ENCODE measurements at places on chromosomes 5 and 9.

DNA sequence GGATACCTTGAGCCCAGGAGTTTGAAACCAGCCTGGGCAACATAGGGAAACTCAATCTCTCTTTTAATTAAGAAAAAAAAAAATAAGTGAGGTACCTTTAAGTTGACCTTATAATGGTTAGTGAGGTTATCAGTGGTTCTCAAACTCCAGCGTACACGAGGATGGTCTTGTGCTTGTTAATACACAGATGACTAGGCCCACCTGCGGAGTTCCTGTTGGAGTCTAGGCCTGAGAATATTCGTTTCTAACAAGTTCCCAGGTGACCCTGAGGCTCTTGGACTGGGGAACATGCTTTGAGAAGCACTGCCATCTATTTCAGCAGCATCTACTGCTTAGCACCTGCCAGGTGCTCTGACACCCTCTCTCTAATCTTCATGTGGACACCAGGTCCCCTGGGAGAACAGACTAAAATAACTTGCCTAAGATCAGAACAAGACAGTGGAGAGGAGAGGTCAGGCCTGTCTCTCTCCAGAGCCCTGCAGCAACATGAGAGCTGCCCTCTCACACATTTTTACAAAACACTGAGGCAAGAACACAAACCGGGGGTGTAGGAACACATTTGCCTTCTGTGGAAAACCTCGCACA is 24.6 kb downstream of the TLE1 start:
- no peak for DNase-seq

DNA sequence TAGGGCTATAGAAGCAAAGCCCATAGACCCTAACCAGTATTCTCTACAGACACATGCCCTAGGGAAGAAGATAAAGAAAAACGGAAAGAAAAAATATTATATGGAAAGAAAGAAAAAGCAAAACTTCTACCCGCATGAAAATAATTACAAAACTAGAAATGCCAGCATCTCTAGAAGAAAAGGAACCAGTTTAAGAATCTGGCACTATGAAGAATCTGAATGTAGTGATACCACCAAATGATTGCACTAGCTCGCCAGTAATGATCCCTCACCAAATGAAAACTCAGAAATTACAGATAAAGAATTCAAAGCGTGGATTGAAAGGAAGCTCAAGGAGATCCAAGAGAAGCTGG is 341.9 kb upstream of the GRIA1 start:
- DNase-seq, result no peak

- no peak for DNase-seq
Observed at GRCh38 chr5:75189353-75189752, 47.3 kb downstream of the ANKRD31 start.

- no peak for DNase-seq
Observed at GRCh38 chr5:17278931-17279330, 61.5 kb downstream of the BASP1 start.

- DNase-seq, result no peak
Observed at GRCh38 chr9:133643978-133644760, 8.0 kb downstream of the DBH start.

GRCh38 chr9:75229605-75230332 is 141.5 kb downstream of the OSTF1 start:
- no peak for DNase-seq

DNA sequence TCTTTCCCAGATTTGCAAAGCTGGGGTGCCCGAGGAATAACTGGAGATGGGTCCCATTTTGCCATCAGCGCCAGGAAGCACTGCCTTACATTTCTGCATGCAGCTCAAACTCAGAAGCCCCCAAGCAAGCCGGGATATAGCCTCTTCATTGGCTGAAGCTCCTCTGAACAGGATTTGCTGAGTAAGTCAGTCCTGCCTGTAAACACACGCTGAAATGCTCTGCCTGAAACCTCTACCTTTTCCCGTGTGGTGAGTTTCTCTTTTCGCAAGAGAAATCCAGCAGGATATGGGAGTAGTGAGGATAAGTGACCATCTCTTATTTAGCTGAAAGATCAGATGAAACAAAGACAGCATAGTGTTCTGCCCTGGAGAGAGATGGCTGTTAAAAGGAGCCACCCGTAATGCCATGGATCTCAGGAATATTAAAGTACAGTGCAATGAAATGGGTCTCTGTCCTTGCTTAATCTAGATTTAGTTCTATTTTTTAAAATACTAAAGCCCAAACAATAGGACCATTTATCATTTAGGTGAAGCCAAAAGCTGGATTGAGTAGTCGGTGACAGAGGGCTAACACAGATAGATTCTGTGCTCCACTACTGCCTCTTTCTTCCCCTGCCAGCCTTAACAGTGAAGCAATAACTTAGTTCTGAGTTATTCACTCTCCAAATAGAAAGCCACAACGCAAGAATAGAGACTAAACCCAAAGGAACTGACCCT is 177.5 kb upstream of the PPP2R2B start:
- DNase-seq, result no peak

DNA sequence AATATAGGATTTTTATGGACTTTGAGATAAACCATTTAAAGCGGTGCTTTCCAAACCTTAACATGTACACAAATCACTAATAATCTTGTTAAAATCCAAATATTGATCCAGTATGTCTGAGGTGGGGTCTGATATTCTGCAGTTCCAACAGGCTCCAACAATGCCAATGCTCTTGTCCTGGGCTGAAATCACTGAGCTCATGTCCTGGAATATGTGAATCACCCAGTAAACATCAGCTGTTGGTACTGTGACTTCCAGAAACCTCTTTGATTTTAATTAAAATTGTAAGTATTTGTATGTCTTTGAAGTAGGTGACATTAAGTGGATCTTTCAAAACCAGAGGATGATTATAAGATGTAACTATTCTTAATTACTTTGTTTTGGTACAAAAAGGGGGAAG is 52.8 kb upstream of the CAST start:
- DNase-seq, result no peak

GRCh38 chr9:34992376-34992951 is 2.9 kb downstream of the DNAJB5 start:
- DNase-seq, result peak; percentile 92

DNA sequence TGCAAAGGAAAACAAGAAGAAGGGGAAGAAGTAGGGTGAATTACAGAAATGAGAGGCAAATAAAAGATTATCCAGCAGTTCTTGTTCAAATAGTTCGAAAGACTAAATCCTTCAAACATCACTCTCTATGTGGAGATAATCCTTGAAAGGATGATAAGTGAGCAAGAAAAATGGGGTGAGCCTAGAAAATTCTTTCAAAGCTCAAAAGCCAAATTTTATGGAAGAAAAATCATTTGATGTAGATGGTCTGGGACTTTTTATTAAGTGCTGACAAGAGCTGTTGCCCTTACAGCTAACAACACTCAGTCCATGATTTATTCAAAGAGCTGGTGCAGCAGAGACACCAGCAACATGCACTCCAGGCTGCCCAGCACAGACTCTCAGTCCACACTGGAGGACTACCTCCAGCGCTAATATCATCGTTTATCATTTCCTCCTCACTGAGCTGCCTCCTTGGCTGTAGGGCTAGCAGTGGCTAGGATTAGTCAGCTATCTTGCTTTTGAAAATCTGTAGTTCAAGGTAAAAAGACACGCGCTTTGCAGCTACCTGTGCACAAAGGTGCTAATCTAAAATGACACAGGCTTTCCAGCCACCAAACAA is 264.8 kb upstream of the KIF2A start:
- no peak for DNase-seq

GRCh38 chr9:86940774-86941173 is 6.5 kb downstream of the GAS1 start:
- DNase-seq, result no peak

- no peak for DNase-seq
Observed at GRCh38 chr5:94700592-94700991, 82.1 kb downstream of the SLF1 start.

GRCh38 chr5:16108418-16108817 is 71.2 kb downstream of the MARCHF11 start:
- DNase-seq, result no peak

DNA sequence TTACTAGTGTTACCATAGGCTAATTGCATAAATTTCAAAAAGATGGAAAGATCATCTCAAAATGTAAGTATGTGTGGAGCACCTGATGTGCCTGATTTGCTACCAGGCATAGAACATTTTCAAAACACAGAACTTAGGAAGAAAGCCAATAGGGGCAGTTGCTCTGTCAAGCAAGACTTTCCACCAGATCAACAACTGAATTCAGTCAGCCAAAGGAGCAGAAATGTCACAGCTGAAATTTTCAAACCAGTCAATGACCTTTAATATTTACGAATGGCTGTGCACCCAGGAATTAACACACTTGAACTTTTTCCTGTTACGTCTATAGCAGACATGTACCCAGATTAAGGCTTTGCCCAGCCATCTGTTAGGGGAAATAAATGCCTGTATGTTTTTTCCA is 452.8 kb upstream of the PTGER4 start:
- no peak for DNase-seq

GRCh38 chr9:16767366-16767765 is 103.1 kb downstream of the BNC2 start:
- DNase-seq, result no peak

DNA sequence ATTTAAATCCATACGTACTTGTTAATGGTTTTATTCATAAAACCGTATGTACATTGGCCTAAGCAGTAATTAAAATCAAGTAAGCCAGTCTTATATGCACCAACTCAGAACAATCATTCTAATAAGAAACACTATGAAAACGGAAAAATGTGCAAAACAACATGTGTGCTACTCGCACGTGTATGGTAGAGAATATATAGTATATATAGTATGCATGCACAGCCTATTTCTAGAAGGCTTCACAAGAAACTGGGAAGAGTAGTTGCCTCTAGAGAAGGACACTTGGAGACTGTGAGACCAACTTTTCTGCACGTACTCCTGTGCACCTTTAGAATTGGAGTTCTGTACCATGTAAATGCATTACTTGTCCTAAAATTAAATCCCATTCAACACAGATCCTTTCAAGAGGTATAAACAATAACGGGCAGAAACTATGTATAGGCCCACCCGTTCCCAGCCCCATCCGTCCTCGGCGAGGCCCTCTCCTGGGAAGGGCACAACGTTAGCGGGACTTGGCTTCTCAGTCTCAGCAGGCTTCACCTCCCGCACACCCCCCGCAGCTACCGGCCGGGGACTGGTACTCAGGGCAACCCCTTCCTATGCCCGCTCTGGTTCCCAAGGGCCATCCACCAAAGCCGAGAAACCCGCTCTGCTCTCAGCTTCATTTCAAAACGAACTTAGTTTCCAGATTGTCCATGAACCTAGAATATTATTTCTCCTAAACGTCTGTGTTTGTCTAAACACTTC is 2.0 kb downstream of the CDC14B start:
- no peak for DNase-seq

- DNase-seq, result no peak
Observed at GRCh38 chr5:126403876-126404275, 19.3 kb upstream of the GRAMD2B start.

DNA sequence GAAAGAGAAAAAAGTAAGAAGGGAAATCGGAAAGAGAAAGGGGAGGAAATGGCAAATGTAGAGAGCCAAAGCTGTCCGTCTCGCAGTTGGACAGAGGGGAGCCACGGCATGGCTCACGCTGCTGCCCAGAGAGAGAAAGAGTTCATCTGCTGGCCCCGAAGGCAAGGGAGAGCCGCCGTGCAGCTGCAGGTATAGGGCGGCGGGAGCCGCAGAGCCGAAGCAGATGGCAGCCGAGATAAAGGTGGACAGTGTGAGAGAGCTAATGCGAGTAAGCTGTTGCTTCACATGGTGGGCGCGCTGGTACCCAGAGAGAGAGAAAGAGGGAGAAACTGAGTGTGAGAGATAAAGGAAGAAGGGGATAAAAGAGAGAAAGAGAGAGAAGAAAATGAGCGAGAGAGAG is 188.4 kb upstream of the PPP1R26 start:
- no peak for DNase-seq

- DNase-seq, result no peak
Observed at GRCh38 chr9:36985061-36985768, 48.9 kb downstream of the PAX5 start.

DNA sequence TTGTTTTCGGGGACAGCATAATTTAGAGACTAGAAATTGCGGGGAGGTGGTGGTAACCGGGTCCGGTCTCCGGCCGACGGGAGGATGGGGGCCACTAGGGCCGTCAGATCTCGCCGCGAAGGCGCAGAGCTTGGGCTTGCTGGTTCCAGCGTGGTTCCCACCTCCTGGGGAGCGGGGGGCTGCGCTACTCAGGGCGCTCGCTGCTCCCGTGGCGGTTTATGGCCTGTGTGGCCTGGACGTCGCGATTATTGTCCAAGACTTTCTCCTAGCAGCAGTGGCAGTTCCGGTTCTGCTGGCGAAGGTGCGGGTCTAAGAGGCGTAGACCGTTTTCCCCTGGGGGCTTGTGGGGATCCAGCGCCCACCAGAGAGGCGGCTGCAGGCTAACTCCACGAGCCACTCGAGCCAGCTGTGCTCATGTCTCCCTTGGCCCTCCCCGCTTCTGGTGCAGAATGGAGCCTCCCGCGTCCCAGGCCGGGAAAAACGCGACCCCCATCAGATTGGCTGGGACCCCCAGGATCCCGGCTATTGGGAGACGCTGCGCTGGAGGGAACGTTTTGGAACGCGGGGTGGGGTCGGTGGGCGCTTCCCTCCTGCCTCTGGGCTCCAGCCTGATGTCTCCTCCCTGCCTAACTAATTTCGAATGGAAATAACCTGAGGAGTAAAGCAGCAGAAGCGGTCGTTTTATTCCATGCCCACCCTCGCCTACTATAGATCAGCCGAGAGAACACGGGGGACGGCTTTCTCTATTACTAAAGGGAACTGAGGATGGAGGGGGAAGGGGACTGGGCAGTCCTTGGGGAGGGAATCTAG is 87.1 kb downstream of the ENTREP1 start:
- no peak for DNase-seq

DNA sequence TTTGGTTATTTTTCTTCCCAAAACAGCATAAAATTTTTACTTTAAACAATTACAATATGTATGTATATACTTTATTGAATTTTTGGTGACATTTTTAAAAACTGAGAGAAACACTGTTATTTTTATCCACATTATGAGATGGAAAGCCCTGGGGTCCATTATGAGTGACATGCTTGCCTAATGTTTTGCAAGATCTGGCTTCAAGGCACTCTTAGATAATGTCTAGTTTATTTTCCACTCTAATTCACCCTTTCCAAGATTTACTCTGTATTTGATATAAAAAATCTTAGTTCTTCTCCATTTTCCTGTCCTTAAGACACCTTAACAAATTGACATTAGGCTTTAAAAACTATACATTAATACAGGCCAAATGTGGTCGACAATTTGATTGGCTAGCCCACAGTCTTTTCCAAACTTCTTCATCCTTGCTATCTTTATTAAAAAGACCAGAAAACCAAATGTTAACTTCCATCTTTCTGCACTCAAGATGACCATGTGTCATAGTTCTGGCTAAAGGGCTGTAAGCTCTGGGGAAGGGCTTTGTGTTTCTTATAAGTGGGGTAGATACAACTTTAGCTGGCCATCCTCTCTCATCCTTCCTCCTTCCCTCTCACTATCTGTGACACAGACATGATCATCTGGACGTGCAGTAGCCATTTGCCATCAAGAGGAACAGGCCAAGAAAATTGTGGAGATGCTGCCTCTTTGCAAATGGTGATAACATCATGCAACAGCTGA is 561.1 kb downstream of the PDE4D start:
- no peak for DNase-seq

GRCh38 chr9:132234535-132234934 is 72.7 kb downstream of the NTNG2 start:
- no peak for DNase-seq

GRCh38 chr9:125763394-125763801 is 16.2 kb downstream of the PBX3 start:
- DNase-seq, result no peak

- DNase-seq, result no peak
Observed at GRCh38 chr5:68295772-68296171, 80.2 kb downstream of the PIK3R1 start.

Data from suppressor macrophage treated with lipopolysaccharide for 4 hours (primary cell).